ENCODE measurements at places on chromosomes 11 and 22. TPM values are rescaled to one million over a fixed set of nuclear protein-coding genes. Genes with fewer than 3 reads are reported as not detected.

DNA sequence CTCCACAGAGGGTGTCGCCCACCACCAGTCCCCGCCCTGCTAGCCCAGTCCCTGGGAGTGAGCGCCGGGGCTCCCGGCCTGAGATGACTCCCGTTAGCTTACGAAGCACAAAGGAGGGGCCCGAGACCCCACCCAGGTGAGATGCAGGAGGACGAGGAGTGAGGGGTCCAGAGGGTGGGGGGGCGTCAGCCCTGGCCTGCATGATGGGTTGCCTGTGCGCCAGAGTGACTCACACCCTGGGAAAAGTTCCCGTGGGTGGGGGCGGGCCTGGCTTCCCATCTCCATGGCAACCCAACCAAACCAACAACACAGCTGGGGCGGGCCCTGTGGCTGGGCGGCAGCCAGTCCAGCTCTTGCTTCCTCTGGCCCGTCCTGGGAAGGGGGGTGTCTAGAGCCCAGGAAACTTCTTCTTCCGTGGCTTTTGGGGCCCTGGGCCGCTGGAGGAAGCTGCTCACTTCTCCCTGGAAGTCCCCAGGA lies 4.5 kb downstream of the GAS2L1 start:
- peak; percentile 97 for DNase-seq

Gene CSKMT
- 31.2 TPM for total RNA-seq

Gene OR2AG2
- 0.37 TPM for total RNA-seq

DNA sequence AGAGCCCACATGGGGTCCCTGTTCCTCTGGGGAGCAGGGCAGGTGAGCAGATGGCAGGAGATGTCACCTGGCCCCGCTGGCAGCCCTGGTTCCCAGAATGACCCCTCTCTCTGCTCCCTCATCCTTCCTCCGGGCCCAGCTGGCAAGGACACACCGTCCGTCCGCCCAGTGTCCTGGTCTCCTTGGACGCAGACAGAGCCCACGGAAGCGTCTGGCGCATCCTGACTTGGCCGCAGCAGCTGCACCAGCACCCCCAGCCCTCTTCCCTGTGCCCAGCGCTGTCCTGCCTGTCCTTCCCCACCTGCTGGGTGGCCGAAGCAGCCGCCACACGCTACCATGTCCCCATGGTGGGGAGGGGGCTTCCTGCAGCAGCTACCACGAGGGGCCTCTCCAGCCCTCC lies 9.6 kb upstream of the CABP7 start:
- DNase-seq: no peak

- no peak for DNase-seq
These were observed 12.0 kb upstream of the MMP1 start for GRCh38 chr11:102809971-102810370.

GRCh38 chr22:29115682-29116288 lies 43.0 kb downstream of the KREMEN1 start:
- DNase-seq: no peak

DNA sequence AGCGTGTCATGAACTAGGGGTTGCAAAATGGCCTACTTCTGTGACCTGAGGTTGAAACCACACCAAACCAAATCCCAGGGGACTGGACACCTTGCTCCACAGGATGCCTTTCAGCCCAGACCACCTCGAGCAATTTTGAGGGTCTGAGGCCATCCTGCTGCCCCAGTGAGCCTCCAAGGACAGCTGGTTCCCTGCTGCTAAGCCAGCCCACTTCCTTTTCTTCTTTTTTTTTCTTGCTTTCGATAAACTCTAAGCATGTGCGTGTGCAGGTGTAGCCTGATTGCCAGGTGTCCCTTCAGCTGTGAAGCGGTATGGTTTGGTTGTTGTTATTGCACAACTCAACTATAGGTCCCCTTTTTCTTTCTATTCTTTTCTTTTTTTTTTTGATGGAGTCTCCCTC lies 2.7 kb downstream of the CRYBB1 start:
- no peak for DNase-seq

- DNase-seq: no peak
These were observed 2.5 kb downstream of the LARGE2 start for GRCh38 chr11:45924927-45925326.

All from MCF 10A (cell line).